ENCODE measurements at places on chromosomes 4 and X.

- H3K4me3 ChIP-seq, result no peak overlapping the region
- H3K27ac ChIP-seq, result no peak overlapping the region
- no peak for DNase-seq
- H3K27me3 ChIP-seq, result no peaks in the 10 kb centered on the region
Observed at GRCh38 chr4:178082906-178083305, 640.7 kb upstream of the AGA start.

GRCh38 chr4:71732066-71732465 lies 51.8 kb downstream of the GC start:
- no peaks in the 10 kb centered on the region for H3K36me3 ChIP-seq
- peaks cover 16% of the 10 kb centered on the region for H3K27me3 ChIP-seq
- no peak for DNase-seq
- no peak overlapping the region for H3K27ac ChIP-seq
- H3K4me1 ChIP-seq, result no peaks in the 10 kb centered on the region
- no peak overlapping the region for H3K4me3 ChIP-seq

DNA sequence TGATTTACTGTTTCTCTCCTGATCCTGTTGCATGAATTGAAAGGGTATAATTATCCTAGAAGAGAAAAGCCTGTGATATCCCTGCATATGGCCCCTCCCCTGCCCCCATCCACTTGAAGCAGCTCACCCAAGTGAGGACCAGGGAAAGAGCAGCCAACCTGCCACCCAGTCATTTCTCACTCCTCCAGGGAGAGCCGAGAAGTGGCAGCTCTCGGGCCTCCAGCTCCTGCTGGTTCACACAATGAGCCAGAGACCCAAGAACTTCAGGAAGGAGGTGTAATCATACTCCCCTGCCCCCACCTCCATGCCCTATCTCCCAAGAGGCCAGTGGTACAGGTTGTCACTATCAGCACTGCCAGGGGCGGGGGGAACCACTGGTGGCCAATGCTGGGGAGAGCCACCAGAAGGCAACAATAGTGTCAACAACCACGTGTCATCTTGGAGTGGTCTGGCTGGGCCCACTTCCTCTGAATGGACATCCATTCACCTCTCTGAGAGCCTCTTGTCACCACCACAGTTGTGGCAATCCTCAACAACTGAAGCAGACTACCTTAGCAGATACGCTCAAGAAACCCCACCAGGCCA lies 42.9 kb downstream of the APOO start:
- peaks cover 3% of the 10 kb centered on the region for H3K4me1 ChIP-seq
- no peaks in the 10 kb centered on the region for H3K36me3 ChIP-seq
- no peak for DNase-seq
- H3K27ac ChIP-seq, result no peak overlapping the region

GRCh38 chr4:153093396-153093795 lies 110.8 kb upstream of the TRIM2 start:
- H3K4me1 ChIP-seq, result peaks cover 6% of the 10 kb centered on the region
- H3K4me3 ChIP-seq, result no peak overlapping the region
- H3K27ac ChIP-seq, result no peak overlapping the region
- DNase-seq, result no peak
- H3K27me3 ChIP-seq, result peaks cover 12% of the 10 kb centered on the region
- H3K36me3 ChIP-seq, result peaks cover 2% of the 10 kb centered on the region

DNA sequence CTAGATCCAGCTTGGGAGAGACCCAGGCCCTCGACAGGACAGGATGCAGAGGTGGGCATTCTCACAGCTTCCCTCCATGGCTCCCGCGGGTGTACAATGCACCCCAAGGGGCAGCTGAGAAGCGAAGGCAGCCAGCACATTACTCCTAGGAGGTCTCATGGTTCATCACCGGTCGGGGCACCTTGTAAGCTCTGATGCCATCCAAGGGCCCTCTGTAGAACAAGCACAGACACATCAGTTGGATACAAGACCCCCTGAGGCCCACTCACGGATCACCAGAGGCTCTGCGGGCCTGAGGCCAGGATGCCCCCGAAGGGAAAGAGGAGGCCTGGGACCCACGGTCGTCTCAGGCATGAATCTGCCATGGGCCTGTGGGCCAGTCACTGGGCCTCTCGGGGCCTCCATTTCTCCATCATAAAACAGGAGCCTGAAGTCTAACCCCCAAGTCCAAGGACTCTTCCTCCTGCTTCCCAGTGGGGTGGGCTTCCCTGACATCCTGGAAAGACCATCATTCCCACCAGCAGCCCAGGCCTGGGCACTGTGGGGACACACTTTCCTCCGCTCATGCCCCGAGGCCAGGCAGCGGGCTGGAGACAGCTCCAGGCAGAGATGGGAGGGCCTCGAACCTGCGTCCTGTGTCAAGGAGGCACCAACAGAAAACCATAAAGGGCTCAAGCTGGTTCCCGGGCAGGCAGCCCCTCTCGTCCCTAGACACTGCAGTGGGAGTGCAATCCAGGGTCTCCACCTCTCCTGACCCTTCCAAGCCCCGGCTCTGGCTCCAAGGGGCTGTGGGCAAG lies 20.1 kb downstream of the HMX1 start:
- peaks cover 7% of the 10 kb centered on the region for H3K4me1 ChIP-seq
- H3K27me3 ChIP-seq, result peaks cover 24% of the 10 kb centered on the region
- H3K4me3 ChIP-seq, result no peak overlapping the region

GRCh38 chr4:145177511-145177905 lies 2.9 kb downstream of the OTUD4 start:
- H3K27ac ChIP-seq, result peak overlapping the region; percentile 95
- H3K4me1 ChIP-seq, result peaks cover 33% of the 10 kb centered on the region
- H3K36me3 ChIP-seq, result peaks cover 3% of the 10 kb centered on the region
- H3K27me3 ChIP-seq, result no peaks in the 10 kb centered on the region
- no peak for DNase-seq

DNA sequence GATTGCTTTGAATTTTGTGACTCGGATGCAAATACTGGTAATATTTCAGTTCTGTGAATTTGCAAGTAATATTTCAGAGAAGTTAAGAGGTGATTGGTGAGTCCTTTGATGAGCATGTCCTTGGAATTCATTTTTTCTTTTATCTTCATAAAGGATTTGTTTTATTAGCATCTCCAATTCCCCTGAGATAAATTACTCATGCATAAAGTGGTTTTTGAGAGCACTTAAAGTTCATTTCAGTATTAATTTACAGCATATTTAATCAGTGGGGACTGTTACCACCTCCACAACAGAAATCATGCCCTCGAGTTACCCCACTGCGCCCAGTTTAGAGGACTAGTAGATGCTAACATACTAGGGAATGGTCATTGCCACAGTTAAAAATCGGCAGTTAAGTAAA lies 65.0 kb downstream of the ZFX start:
- H3K4me3 ChIP-seq, result no peak overlapping the region
- H3K4me1 ChIP-seq, result no peaks in the 10 kb centered on the region
- DNase-seq, result no peak
- H3K27me3 ChIP-seq, result no peaks in the 10 kb centered on the region

GRCh38 chr4:138090918-138091676 lies 151.1 kb downstream of the SLC7A11 start:
- H3K27ac ChIP-seq, result no peak overlapping the region
- H3K36me3 ChIP-seq, result no peaks in the 10 kb centered on the region
- H3K27me3 ChIP-seq, result peaks cover 14% of the 10 kb centered on the region
- H3K4me1 ChIP-seq, result peaks cover 5% of the 10 kb centered on the region

DNA sequence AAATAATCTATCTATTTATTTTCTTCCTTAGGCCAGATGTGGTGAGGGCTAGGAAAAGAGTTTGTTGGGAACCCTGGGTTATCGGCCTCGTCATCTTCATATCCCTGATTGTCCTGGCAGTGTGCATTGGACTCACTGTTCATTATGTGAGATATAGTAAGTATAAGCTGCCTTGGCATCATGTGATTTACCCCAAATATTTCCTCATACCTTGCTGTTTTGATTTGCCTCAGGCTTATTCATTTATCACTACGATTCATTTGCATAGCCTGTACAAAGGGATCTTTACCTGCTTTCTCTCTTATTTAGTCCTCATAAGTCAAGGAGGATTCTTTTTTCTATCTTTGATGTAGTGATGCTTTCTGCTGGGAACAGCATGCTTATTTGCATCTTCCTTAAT lies 14.5 kb downstream of the TMPRSS11E start:
- peaks cover 2% of the 10 kb centered on the region for H3K4me1 ChIP-seq
- no peak for DNase-seq
- no peak overlapping the region for H3K27ac ChIP-seq
- H3K27me3 ChIP-seq, result no peaks in the 10 kb centered on the region
- no peak overlapping the region for H3K4me3 ChIP-seq
- no peaks in the 10 kb centered on the region for H3K36me3 ChIP-seq

- H3K4me3 ChIP-seq, result no peak overlapping the region
- peaks cover 11% of the 10 kb centered on the region for H3K27me3 ChIP-seq
- no peak overlapping the region for H3K27ac ChIP-seq
- H3K4me1 ChIP-seq, result no peaks in the 10 kb centered on the region
Observed at GRCh38 chr4:113289766-113290165, 240.3 kb downstream of the ANK2 start.

DNA sequence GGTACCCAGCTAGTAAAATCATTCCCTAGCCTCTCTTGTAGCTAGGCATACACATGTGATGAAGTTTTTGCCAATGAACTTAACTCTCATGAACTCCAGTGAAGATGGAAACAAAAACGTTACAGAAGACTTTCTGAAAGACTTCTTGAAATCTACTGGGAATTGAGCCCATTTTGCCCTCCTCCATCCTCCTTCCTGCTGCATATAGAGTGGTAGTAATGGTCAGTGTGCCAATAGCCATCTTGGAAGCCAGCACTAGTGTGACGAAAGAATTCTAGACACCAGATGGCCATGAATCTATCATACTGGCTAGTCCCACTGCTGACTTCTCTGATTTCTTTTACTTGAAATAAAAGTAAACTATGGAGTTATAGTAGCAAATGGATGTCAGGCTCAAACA lies 30.9 kb upstream of the PPA2 start:
- H3K4me3 ChIP-seq, result no peak overlapping the region
- H3K4me1 ChIP-seq, result no peaks in the 10 kb centered on the region
- H3K27ac ChIP-seq, result no peak overlapping the region
- H3K27me3 ChIP-seq, result no peaks in the 10 kb centered on the region
- H3K36me3 ChIP-seq, result no peaks in the 10 kb centered on the region

DNA sequence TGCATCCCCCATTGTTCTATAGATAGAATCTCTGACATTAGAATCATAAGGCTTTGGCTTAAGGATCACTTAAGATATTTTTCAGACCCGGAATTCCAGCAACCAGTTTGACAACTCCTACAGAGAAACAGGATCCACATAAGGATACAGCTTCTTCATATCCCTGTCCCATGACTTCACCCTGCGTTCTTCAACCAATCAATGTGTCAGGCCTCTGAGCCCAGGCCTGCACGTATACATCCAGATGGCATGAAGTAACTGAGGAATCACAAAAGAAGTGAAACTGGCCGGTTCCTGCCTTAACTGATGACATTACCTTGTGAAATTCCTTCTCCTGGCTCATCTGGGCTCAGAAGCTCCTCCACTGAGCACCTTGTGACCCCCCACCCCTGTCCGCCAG lies 85.1 kb downstream of the MFAP3L start:
- peaks cover 2% of the 10 kb centered on the region for H3K36me3 ChIP-seq
- H3K4me1 ChIP-seq, result no peaks in the 10 kb centered on the region
- H3K27me3 ChIP-seq, result peaks cover 7% of the 10 kb centered on the region
- no peak overlapping the region for H3K27ac ChIP-seq
- no peak overlapping the region for H3K4me3 ChIP-seq

DNA sequence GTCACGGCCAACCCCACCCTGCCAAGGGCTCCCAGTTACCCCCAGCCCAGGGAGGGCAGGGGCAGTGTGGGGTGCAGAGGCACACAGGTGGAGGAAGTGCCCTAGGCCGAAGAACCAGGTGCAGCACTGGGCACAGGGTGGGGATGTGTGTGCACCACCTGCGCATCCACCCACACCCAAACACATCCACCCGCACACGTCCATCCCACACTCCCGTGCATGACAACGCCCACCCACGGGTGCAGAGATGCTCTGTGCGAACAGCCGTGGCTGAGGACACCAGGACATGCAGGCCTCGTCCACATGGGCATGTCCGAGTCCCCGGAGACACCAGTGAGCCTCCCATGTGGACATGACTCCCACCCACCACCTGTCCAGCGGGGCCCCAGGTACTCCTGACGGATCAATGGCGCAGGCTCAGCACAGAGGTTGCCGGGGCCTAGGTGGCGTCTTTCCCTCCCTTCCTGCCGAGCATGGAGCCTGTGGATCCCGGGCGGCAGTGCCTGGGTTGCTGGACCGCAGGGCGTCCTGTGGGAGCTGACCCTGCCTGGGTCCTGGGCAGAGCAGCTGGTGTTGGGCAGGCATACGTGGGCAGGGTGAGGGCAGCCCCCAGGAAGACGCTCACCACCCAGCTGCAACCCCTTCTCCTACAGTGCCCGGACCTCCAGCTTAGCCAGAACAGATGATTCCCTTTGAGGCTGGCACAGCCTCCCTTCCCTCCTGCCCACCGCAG lies 19.6 kb downstream of the CTBP1 start:
- no peak overlapping the region for H3K4me3 ChIP-seq
- H3K36me3 ChIP-seq, result peaks cover 6% of the 10 kb centered on the region
- H3K4me1 ChIP-seq, result peaks cover 5% of the 10 kb centered on the region
- no peak for DNase-seq
- H3K27me3 ChIP-seq, result no peaks in the 10 kb centered on the region

- no peak overlapping the region for H3K27ac ChIP-seq
- no peak for DNase-seq
- H3K27me3 ChIP-seq, result no peaks in the 10 kb centered on the region
Observed at GRCh38 chrX:122154019-122154418, 1030.1 kb upstream of the GRIA3 start.

DNA sequence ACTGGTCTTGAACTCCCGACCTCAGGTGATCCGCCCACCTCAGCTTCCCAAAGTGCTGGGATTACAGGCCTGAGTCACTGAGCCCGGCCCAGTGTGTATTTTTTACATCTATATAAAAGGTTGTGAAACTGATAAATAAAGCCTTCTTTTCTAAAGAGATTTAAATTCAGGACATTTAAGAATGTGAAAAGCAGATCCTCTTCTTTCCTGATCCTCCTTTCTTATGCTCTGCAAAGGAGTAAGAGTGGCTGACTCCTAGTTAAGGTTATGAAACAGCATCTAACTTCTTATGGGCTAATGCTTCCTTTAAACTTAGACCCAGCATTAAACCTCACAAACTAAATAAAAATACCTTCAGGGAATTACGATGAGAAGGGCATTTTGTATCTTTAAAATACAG lies 197.7 kb upstream of the MAB21L2 start:
- peaks cover 3% of the 10 kb centered on the region for H3K36me3 ChIP-seq
- DNase-seq, result no peak
- no peak overlapping the region for H3K27ac ChIP-seq
- peaks cover 2% of the 10 kb centered on the region for H3K4me1 ChIP-seq
- no peaks in the 10 kb centered on the region for H3K27me3 ChIP-seq

DNA sequence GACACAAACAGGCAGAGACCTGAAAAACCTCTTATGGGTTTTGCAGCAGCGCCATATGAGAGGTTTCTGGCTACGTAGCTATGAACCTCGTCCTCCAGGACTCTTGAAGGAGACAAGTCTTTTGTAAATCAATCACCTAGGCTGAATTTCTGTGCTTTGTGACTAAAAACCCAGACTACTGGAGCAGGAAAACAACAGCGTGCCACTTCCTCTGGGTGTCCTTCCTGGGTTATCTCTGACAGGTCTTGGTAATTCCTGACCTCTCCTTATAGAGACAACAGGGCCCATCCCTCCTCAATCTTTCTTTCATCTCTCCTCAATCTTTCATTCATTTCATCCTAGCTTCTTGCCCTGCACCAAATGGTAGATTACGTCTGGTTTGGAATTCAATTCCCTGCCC lies 5.7 kb downstream of the S100P start:
- H3K4me1 ChIP-seq, result peaks cover 50% of the 10 kb centered on the region
- H3K4me3 ChIP-seq, result peak overlapping the region; percentile 60
- H3K36me3 ChIP-seq, result peaks cover 6% of the 10 kb centered on the region
- no peak for DNase-seq
- no peaks in the 10 kb centered on the region for H3K27me3 ChIP-seq
